ENCODE measurements at places on chromosomes 1 and 21.

GRCh38 chr1:176174108-176174507 lies 33.0 kb downstream of the COP1 start:
- no peak for DNase-seq

DNA sequence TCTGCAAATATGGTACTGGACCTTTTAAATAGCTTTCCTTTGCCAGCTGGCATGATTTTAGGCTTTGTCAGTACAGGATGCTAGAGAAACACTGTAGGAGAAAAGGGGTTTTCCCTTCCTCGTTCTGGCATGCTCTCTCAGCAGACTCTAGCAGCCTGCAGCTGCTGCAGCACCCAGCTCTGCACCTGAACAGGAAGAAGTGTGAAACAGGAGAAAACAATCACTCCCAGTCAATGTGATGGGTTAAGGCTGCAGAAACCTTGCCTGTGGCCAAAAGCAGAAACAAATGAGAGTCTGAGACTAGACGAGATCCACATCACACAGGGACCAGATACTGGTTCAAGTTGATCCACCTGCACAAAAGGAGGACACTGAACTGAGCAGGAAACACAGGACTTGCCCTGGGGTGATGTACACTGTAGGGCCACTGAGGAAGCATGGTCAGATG lies 21.2 kb downstream of the OVGP1 start:
- DNase-seq, result peak; percentile 69

GRCh38 chr1:207397525-207397926 lies 56.6 kb upstream of the CR2 start:
- DNase-seq, result peak; percentile 8

DNA sequence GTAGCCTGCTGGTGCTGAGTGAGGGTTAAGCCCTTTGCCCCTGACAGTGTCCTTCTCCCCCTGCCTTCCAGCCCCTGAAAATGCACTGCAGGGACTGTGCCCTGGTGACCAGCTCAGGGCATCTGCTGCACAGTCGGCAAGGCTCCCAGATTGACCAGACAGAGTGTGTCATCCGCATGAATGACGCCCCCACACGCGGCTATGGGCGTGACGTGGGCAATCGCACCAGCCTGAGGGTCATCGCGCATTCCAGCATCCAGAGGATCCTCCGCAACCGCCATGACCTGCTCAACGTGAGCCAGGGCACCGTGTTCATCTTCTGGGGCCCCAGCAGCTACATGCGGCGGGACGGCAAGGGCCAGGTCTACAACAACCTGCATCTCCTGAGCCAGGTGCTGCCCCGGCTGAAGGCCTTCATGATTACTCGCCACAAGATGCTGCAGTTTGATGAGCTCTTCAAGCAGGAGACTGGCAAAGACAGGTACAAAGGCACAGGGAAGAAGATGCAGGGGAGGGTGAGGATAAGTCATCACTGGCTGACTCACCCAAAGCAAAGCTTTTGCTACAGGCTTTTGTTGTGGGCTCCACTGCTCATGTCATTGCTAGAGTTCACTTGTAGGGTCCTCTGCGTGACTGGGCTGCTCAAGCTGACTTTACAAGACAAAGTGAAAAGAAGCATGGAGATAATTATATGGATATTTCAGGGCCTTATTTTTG lies 174.9 kb downstream of the PIGK start:
- DNase-seq, result peak; percentile 9

- DNase-seq, result no peak
Measured at GRCh38 chr1:241592273-241592958, 47.8 kb downstream of the CHML start.

DNA sequence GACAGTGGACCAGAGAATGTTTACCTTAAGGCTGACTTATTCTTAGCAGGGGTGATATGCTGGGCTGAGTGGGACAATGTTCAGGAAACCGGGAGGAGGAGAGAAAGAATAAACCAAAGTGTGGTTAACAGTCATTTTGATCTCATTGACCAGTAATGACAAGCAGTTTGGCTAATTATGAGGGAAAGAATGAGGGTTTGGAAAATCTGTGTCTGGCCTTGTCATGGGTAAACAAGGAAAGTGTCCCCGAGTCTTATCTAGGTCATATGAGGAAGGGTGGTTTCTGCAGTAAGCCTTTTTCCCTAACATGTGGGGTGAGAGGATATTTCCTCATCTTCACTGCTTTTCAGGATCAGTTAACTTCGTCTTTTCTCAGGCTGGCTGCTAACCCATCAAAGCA lies 155.0 kb downstream of the TPR start:
- no peak for DNase-seq

DNA sequence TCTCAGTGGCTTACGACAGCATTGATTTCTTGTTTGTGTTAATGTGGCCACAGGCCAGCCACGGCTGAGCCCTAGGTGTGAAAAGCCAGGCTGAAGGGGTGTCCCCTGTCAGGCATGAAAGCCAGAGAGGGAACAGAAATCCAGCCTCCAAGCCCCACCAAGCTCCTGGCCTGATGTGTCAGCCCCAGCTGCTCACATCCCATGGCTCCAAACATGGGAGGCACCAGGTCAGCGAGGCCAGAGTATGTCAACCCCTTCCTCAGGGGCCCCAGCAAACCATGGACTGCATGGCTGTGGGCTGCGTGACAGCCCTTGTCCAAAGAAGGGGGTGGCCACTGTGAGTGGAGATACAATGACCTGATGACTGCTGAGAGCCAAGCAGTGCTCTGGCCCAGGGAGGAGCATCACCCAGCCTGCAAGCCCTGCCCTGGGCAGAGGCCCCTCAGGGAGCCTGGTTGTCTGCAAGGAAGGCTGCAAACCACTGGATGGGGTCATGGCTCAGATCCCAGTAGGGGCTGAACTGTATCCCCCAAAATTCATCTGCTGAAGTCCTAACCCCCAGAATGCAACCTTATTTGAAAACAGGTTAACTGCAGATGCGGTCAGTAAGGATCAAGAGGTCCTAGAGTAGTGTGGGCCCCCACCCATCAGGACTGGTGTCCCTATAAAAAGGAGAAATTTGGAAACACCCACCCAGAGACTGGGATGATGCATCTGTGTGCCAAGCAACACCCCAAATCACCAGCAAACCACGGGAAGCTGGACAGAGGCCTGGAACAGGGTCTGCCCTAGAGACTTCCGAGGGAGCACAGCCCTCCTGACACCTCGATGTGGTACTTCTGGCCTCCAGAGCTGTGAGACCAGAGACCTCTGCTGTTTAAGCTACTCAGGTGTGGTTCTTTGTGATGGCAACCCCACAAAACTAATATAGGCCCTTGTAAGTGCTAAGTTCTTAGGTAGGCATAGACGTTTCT lies 3.3 kb upstream of the MX2 start:
- DNase-seq, result no peak

- peak; percentile 73 for DNase-seq
Measured at GRCh38 chr21:14900058-14900457, 164.7 kb downstream of the NRIP1 start.

DNA sequence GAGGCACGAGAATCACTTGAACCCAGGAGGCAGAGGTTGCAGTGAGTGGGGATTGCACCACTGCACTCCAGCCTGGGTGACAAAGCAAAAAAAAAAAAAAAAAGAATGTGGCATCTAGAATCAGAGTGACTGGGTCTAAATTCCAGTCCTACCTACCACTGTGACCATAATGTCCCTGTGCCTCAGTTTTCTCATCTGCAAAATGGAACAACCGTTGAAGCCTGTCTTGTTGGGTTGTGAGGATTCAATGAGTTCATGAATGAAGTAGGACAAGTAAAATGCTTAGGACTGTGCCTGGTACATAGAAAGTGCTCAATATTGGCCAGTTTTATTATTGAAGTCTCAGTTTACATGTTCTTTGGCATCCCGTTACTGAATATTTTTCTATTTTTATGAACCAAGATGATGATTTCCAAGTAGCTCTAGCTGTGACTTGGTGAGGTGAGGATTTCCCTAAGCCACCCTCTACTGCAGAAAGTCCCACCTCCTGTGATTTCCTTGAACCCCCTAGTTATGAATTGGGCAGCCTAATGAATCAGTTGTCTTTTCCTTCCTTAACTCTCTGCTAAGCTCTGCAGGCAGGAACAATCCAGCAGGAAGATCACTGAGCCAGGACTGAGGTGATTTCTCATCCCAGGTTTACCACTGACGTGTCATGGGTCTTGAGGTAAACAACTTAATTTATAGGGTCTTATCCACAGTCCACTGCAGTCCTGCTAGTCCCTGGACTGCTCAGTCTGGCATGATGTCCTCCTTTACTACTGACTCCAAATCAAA lies 18.9 kb upstream of the MEAF6 start:
- DNase-seq, result no peak

DNA sequence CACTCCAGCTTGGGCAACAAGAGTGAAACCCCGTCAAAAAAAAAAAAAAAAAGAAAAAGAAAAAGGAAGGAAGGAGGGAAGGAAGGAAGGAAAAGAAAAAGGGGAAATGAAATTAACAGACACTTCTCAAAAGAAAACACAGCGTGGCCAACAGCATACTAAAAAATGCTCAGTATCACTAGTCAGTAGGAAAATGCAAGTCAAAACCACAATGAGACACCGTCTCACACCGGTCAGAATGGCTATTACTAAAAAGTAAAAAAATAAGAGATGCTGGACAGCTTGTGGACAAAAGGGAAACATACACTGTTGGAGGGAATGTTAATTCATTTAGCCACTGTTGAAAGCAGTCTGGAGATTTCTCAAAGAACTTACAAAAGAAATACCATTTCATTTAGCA lies 369.5 kb upstream of the BRINP3 start:
- DNase-seq, result no peak

DNA sequence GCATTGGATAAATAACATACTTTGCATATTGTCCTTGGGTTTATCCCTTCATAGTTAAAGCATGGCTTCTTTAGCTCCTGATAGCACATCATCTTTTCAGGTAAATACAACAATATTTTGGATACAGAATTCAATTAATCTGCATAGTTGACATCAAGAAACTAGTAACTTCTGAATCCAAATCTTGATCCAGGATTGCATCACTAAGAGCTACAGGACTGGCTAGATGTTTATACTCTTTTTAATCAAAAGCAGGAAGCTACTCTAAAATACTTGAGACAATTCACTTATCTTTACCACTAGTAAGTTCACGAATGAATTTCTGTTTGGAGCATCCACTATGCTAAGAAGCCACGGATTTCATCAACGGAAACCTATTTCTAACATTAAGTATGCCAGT lies 54.2 kb upstream of the SLC44A3 start:
- no peak for DNase-seq

- DNase-seq, result peak; percentile 16
Measured at GRCh38 chr1:178713259-178713658, 11.8 kb upstream of the RALGPS2 start.

DNA sequence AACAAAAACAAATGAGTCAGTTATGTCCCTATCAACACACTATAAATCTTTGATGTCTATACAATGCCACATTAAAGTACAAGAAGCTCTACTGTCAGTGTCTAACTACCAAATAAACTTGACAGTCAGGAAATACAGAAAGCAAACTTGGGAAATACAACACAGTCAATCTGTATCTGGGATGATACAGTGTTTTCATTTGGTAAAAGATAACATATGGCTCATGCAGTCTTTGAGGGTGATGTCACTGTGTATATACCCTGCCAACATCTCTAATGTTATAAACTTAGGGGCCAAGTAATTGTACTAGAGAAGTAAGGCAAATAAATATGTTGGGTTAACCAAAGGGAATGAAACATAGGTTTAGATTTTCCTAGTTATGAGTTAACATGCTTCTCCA lies 552.5 kb upstream of the ADAMTS5 start:
- peak; percentile 85 for DNase-seq

DNA sequence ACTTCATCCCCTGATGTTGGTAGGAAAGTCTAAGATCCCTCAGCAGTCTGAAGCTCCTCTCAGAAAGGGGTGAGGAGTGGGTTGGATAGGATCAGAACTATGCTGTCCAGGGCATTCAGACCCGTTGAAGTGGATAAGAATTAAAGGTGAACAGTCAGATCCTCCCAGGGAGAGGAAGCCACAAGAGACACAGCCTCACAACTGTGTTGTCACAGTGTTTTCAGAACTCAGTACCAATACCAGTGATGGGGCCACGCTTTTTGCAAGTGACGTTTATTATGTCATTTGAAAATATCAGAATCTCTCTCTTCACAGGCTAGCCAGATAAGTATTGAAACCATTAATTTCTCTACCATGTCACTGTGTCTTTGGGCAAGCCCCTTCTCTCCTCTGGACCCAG lies 15.4 kb upstream of the EPS15 start:
- DNase-seq, result no peak

GRCh38 chr21:16124378-16125138 lies 394.8 kb downstream of the USP25 start:
- DNase-seq, result peak; percentile 91

DNA sequence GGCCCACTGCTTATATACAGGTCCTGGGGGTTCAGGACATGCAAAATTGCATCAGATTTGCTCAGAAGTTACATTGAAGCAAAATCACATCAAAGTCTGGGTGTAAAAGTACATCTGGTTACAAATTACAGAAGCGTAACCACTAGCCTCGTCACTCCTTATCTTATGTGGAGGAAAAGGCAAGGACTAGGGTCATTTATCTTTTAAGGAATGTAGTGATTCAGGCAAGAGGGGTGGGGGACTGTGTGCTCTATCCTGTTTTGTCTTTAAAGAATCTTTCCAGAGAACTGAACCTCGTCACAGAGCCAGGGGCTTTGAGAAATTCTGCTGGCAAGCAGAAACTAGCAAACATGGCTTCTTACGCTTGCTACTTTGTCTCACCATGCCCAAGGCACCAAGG lies 61.1 kb upstream of the RAB4A start:
- DNase-seq, result peak; percentile 72

- no peak for DNase-seq
Measured at GRCh38 chr1:21843996-21844395, 31.9 kb downstream of the LDLRAD2 start.

DNA sequence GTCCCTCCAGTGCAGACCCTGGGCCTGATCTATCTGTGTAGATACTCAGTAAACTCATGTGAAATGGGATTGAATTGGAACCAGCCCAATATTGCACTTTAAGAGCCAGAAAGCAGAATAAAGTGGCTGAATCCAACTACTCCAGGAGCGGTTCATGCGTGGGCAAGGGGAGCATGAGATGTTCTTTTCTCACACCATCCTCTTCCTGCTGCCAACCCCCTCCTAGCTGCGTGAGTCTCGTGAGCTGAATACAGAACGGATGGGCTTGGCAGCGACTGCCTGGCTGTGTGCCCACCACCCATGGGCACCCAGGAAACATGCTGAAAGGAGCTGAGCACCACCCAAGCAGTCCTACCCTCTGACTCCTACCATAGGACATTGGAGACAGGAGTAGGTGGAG lies 128.3 kb downstream of the ELAVL4 start:
- no peak for DNase-seq

GRCh38 chr1:236160540-236161127 lies 18.3 kb downstream of the GPR137B start:
- no peak for DNase-seq

- no peak for DNase-seq
Measured at GRCh38 chr1:118160806-118161205, 24.2 kb downstream of the SPAG17 start.

- DNase-seq, result no peak
Measured at GRCh38 chr1:94827434-94827833, 7.3 kb downstream of the SLC44A3 start.

- no peak for DNase-seq
Measured at GRCh38 chr1:21586222-21586621, 77.0 kb downstream of the ALPL start.

GRCh38 chr1:43253876-43254275 lies 15.9 kb upstream of the TMEM125 start:
- no peak for DNase-seq

GRCh38 chr1:7326366-7326765 lies 444.7 kb upstream of the VAMP3 start:
- DNase-seq, result no peak

GRCh38 chr1:94623560-94624148 lies 82.1 kb upstream of the F3 start:
- DNase-seq, result peak; percentile 61
